ENCODE measurements at places on chromosomes 6 and 20.

- DNase-seq = no peak
Measured at GRCh38 chr6:44685213-44685612, 297.7 kb downstream of the CDC5L start.

DNA sequence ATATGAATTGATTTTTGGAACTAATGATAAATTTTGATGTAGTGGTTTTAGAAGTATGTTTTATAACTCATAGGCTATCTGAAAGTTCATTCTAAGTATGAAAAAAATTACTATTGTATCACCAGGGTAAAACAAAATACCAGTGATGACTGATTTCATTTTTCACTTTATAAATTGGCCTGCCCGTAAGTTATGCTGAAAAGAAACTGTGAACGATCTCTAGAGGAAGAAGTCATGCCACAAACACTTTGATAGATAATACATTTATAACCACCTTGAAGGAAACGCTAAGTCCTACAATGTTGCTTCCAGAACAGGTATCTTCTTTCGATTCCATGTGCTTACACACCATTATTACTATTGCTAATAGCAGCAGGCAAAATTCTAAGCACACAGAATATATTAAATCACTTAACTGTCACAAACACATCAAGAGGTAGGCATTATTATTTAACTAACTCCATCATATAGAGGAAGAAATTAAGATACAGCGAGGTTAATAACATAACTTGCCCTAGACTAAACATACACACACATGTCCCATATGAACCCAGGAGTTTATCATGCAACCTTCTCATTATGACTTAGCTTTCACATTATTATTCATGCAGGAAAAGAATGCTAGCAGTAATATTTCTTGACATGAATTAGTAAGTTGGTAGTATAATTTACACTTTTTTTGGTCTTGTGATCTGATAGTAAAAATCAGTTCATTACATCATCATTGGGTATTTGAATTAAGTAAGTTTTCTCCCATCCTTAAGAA lies 44.7 kb downstream of the RGS17 start:
- DNase-seq = no peak

GRCh38 chr6:36064770-36065396 lies 37.3 kb downstream of the MAPK14 start:
- DNase-seq = no peak

GRCh38 chr6:122718616-122719015 lies 60.9 kb upstream of the FABP7 start:
- DNase-seq = no peak

DNA sequence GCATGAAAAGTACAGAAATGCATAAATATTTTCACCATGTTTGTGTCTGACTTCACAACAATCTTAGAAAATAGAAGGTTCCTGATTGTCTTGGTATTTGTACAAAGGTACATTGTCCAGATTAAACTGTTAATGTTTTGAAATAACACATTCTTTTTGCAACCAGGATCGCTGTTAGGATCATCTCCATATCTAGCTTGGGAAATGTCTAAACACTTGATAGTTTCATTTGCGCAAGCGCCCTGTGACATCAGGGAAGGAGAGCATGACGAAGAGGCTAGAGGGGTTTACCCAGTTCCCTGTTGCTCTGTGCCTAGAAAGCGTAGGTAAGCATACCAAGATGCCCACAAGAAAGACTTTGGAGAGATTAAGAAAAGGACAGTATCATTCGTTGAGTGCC lies 19.4 kb downstream of the ALDH8A1 start:
- no peak for DNase-seq

- no peak for DNase-seq
Measured at GRCh38 chr6:99080191-99080590, 132.4 kb upstream of the FBXL4 start.

DNA sequence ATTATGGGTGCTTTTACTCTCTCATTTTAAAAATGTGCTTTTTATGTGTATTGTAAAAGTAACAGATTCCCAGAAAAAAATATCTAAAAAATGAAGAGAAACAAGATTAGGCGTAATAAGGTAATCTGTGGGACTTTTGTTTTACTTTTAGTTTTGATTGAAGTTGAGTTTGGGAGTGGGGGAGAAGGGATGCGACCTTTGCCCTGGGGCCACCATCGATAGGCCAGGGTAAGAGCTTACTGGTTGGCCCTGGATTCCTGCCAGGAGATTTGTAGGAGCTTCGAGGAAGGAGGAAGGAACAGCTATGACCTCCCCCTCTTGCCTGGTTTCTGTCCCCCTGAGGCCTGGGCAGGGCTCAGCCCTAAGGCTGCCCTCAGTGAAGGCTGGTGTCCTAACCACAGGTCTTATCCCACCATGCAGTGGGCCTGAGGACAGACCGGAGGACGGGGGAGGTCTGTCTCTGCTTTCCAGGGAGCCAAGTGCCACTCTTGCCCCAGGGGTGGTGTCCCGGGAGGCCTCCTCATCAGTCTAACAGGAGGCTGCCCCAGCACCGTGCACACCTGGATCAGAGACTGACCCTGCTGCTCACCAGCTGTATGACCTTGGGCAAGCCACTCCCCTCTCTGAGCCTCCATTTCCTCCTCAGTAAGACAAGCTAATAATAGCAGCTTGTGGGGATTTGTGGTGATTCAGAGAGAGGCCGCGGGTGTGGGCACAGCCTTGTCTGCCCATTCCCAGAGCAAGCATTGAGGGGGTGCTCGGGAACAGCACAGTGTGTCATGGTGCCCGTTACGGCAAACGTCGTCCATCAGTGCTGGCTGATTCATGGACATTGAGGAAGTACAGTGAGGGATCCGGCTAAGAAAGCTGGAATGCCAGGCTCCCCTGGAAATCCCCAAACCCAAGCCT lies 21.2 kb downstream of the TGM2 start:
- peak; percentile 82 for DNase-seq

Measured in stromal cell of bone marrow (primary cell).